ENCODE measurements at places on chromosomes 11 and 22.

DNA sequence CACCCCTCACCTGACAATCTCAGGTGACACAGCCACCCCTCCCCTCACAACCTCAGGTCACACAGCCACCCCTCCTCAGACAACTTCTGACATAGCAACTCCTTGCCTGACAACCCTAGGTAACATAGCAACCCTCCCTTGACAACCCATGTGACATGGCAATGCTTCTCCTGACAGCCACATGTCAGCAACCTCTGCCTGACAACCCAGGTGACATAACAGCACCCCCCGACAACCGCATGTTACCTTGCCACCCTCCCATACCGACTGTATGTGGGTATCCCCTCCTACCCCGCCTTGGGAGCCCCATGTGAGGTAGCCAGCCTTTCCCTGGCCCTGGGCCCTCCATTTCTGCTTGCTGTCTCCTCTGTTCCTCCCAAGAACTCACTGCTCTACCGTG is 77.7 kb upstream of the B3GAT1 start:
- no peak for DNase-seq

GRCh38 chr11:88307749-88308425 is 29.6 kb downstream of the CTSC start:
- DNase-seq, result no peak

DNA sequence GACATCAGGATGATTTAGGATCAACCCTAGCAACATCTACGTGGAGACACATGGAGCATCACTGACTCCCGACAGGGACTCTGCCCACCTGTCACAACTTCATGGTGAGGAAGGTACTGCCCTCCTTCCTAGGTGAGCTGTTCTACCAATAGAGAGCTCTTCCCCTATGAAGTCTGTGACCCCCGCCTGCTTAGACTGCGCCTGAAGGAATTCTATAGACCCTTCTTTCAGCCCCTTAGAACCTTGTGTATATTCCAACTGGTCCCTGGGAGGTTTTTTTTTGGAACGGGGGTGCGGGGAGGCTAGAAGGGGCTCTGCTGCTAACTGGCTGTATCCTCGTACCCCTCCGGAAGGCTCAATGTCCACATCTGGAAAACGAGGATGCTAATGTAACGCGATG is 566 bp downstream of the INTS4 start:
- DNase-seq, result no peak

GRCh38 chr22:46761017-46761416 is 1.4 kb upstream of the TBC1D22A start:
- no peak for DNase-seq

- no peak for DNase-seq
Observed at GRCh38 chr11:13055200-13055599, 46.1 kb downstream of the RASSF10 start.

Data from AG04449 (cell line).